Iris pigment epithelial cell (primary cell): ENCODE measurements at places on chromosomes 4 and X.

GRCh38 chr4:155643087-155643486 is 23.6 kb upstream of the GUCY1A1 start:
- DNase-seq = no peak

- no peak for DNase-seq
Measured at GRCh38 chr4:145819853-145820181, 118.8 kb downstream of the ZNF827 start.

DNA sequence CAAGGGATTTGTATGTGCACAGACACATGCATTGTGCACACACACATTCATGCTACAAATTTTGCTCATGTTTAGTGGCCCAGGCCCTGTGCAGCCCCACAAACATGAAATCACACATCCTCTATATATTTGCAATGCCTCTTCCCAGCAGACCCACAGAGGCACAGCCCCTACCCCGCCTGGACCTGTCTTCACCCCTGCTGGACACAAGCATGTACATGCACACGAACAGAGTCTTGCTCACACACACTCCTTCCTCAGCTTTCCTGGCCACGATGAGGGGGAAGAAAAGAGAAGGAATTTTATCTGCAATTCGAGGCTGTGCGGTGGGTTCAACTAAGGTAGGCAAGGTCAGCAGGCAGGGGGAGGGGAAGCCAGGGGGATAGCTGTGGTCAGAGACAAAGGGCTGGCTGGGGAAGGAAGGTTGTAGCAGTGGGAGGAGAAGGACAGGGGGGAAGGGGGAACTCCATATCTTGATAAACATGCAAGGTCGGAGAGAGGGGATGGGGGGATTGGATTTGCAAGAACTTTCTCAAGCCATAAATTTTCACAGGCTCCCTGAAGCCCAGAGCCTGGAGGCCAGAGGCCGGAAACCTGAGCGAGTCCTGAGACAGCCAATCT is 156.4 kb downstream of the EFNB1 start:
- no peak for DNase-seq

- no peak for DNase-seq
Measured at GRCh38 chr4:25330335-25330734, 17.8 kb downstream of the ZCCHC4 start.

- DNase-seq = no peak
Measured at GRCh38 chr4:141410839-141411238, 190.1 kb downstream of the ZNF330 start.

DNA sequence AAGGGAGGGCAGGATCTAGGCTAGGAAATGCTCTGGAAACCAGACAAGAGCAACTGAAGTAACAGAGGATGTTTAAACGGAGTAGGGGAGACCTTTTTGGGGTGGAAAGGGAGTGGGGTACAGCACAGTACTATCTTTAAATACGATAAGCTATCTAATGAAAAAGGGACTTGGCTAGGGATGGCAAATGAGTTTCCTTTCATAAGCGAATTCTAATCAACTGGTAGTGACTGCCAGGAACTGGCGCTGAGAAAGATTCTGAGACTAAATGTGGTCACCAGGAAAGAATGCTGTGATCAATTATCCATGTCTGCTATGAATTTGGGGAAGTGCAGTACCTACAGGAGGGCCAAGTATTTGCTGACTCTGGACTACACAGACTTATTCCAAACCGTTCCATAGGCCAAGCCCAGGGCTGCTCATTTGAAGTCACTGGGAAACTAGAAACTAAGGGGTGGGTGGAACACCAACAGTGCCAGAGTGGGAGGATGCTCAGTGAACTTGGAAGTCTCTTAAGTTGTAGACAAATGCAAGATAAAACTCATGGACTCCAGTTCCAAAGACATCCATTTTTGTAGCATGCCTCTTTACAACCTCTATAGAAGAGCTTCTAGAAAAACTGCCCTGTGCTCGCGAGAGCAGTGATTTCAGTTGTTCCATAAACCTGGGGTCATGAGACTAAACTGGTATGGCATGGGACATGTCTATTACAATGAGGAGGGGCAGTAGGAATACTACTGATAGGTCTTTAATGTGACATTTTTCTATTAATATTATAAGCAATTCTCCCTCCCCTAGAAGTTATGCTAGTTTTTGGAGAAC is 2.0 kb downstream of the TRAPPC2 start:
- no peak for DNase-seq

DNA sequence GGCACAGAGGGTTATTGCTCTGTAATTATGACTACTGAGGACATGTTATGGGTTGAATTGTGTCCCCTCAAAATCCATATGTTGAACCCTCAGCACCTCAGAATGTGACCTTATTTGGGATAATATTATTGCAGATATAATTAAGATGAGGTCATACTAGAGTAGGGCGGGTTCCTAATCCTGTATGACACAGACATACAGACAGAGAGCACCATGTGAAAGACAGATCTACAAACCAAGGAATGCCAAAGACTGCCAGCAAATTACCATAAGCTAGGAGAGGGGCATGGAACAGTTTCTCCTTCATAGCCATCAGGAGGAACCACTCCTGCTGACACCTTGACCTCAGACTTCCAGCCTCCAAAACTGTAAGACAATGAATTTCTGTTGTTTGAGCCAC is 115.2 kb upstream of the OTUD4 start:
- no peak for DNase-seq

GRCh38 chr4:3371033-3372001 is 70.5 kb upstream of the HGFAC start:
- peak; percentile 39 for DNase-seq

DNA sequence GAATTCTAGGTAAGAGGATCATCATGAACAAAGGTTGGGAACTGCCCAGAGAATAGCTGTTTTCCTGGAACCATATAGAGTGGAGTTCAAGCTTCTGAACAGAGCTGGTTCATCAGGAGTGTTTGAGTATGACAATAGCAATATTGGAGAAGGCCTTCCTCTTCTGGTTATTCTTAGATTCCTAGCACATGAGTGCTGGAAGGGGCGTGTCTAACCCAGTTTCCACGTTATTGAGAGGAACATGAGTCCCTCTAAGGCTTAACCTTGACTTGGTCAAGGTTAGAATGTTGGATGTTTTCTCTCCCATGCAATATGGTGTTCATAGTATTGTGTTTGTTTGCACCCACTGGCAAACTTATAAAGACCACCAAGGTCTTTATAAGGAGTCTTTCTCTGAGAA is 101.3 kb downstream of the TSPAN7 start:
- DNase-seq = no peak

- DNase-seq = no peak
Measured at GRCh38 chr4:25810461-25811373, 52.1 kb downstream of the SEL1L3 start.
